Right hindlimb (tissue), 1 donor: ENCODE measurements at places on chromosomes 12 and 14.

DNA sequence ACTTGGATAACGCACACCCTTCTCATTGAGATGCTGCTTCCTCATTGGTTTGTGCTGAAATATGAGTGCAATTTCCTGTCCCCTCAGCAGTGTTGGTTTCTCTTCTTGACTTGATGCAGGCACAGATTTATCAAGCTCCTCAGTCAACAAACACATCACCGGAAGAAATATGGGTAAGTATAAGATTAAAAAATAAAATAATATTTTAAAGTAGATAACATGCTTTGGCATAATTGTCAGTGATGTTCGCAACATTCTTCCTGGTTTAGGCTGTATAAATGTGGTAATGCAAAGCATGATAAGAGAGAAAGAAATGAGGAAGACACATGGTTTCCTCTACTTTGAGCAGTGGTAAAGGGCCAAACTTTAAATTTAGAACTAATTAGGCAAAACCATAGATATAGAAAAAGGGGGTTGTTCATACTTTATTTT is at the start of gene GPR65:
TSS of gene GPR65 (plus strand) at position 86 of the 432 bp plus-strand sequence. CDS start 5,713 bp downstream, outside the sequence.
- no peak for DNase-seq

- peak; percentile 82 for DNase-seq
Measured at GRCh38 chr12:30874455-30875321, 51.9 kb upstream of the TSPAN11 start.

GRCh38 chr14:32189811-32190210 is 12.0 kb upstream of the RNU6-7 start:
- DNase-seq = no peak

- no peak for DNase-seq
Measured at GRCh38 chr12:123749355-123749754, 12.7 kb upstream of the DNAH10 start.

DNA sequence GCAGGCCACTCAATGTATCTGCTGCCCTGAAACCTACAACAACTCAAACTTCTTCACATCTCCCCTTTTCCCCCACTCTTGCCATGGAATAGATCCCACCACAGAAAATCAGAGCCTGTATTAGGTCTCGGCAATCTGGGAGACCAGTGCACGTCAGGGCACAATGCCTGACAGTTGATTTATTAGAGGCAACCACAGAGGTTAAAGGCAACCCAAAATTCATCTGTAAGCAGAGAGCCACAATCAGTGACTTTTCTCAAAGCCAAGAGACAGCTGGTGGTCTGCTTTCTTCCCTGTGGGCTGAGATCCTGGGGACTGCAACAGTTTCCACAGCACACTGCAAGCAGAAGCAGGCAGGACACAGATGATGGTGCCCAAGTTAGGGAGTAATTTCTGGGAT is 169.0 kb upstream of the NTF3 start:
- DNase-seq = no peak

- peak; percentile 94 for DNase-seq
Measured at GRCh38 chr12:55830601-55831446, 1.4 kb upstream of the DNAJC14 start.

DNA sequence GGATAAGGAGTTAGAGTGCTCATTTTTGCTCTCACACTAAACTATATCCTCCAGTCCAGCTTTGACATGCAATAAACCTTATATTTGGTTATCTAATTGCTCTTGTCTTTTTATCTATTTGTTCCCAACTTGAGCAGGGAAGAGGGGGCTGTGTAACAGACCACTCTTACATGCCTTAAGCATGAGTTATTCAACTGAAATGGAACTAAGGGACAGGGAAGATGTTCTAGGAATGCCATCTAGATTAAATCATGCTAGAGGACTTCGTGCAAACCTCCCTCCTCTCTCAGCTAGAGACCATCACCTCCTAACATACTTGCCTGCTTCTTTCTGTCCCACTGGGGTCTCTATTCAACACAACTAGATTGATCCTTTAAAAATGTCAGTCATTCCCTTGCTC is 20.6 kb downstream of the SPX start:
- DNase-seq = no peak

- DNase-seq = no peak
Measured at GRCh38 chr14:60212503-60213371, 36.3 kb upstream of the PPM1A start.

GRCh38 chr12:40907115-40907527 is 214.9 kb downstream of the CNTN1 start:
- no peak for DNase-seq

- no peak for DNase-seq
Measured at GRCh38 chr12:81314903-81315531, 237.1 kb downstream of the ACSS3 start.

- DNase-seq = no peak
Measured at GRCh38 chr12:89461649-89462612, 62.7 kb downstream of the GALNT4 start.

DNA sequence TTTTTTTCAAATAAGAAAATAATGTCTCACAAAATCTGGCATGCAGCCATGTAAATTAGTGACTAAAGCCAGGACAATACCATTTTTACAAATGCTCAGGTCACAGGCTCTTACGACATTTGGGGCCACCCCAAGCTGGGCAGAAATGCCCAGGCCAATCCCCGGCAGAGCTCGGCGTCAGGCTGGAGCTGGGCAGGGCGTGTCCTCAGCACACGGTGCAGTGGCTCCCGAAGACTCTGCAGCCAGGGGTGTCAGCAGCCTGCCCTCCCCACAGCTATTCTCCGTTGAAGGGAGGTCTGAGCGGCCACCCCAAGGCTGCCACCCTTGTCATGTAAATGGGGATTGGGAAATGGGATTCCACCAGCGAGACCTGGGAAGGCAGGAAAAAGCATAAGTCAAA is 158.6 kb downstream of the DICER1 start:
- no peak for DNase-seq

- DNase-seq = no peak
Measured at GRCh38 chr12:115491511-115492250, 785.8 kb downstream of the MED13L start.

GRCh38 chr12:53299454-53300180 is at the start of gene MYG1:
Gene MYG1 (plus strand): TSS chr12:53299695. CDS start chr12:53299738, 43 bp downstream.
- DNase-seq = peak; percentile 92

GRCh38 chr12:7602277-7602676 is 63.4 kb downstream of the APOBEC1 start:
- no peak for DNase-seq

GRCh38 chr12:1835211-1836131 is 15.1 kb downstream of the LRTM2 start:
- DNase-seq = no peak

GRCh38 chr12:126033751-126034150 is 968.5 kb downstream of the AACS start:
- no peak for DNase-seq

- DNase-seq = no peak
Measured at GRCh38 chr12:94829552-94829951, 173.9 kb downstream of the NDUFA12 start.

GRCh38 chr12:96223411-96224218 is 29.4 kb downstream of the ELK3 start:
- DNase-seq = no peak

GRCh38 chr12:25352083-25352918 is 101.6 kb upstream of the KRAS start:
- no peak for DNase-seq

- no peak for DNase-seq
Measured at GRCh38 chr12:76340680-76341435, 7.4 kb downstream of the BBS10 start.

- no peak for DNase-seq
Measured at GRCh38 chr12:93938931-93939330, 209.4 kb upstream of the PLXNC1 start.
